ENCODE measurements at places on chromosomes 7 and 10.

DNA sequence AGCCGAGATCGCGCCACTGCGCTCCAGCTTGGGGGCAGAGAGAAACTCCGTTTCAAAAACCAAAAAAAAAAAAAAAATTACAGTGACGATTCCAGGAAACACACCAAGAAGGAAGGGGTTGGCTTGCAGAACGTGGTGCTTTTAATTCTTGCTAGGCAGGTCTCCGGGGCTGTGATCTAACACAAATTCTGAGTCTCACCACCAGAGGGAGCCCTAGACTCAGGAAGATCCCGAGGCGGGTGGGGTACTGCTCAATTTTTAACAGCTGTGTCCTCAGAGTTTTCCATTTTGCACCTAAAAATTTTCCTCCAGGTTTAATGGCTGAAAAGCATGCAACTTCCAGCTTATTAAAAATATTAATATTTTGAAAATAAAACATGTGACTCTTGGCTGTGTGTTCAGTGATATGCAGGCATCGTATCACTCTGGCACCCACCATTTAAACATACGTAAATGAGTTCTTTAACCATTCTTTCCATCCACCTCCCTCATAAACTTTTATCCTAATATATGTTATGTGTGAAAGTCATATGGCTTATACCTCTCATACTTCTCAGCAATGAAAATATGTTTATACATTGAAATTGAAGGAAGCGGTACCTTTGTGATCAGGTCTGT, 26.5 kb upstream of the NUB1 start:
- DNase-seq: peak; percentile 72

GRCh38 chr7:80563561-80564327, 51.9 kb upstream of the GNAT3 start:
- DNase-seq: no peak

- DNase-seq: no peak
Measured at GRCh38 chr7:33882040-33882837, 23.1 kb upstream of the BMPER start.

DNA sequence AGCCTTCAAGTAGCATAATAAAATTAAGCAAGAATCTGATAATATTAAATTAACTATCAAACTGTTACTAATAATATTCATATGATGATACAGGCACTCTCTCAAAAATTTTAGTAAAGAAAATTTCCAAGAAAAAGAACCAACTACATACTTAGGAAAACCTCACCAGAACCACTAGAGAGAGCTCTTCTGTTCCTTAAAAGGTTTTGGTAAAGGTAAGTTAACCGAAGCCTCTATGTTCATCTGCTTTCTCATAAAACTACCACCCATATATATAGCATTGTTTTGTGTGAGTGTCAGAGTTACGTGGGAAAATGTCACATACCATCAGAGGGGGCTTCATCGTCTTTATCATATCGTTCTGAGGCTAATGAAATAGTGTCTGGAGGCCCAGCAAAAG, 20.7 kb downstream of the SKAP2 start:
- DNase-seq: no peak

- DNase-seq: no peak
Measured at GRCh38 chr7:26343320-26343832, 51.7 kb downstream of the SNX10 start.

DNA sequence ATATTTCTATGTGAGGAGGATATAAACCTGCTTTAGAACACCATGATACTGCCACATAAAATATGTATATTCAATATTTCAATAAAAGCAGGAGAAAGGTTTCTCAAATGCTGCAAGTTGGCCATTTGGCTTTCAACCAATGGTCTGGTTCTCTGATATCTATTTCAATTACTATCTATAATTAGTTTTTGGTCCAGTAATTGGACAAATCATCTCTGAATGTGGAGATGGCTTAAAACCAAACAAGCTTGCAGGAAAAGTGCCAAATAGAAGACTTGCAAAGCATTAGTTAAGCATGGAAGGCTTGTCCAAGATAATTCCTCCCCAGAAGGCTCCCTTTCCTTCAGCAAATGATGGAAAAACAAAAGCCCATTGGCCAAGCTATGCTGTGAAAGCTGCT, 140.1 kb downstream of the CPEB3 start:
- no peak for DNase-seq

DNA sequence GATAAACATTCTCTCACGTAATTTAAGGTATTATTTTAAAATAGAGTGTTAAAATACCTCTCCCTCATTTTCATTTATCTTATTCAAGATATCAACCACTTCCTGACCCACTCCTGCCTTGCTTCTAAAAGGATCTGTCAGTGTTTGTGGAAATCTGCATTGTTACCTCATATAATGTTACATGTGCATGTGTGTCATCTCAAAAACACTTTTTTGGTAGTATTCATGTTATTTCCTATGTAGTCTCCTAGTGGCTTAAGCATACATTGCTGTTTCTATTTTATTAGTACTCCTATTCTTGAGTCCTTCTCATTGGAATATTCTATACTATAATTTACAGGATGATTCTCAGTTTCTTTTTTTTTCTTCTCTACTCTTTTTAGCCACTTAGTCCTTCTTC, 1360.7 kb upstream of the CELF2 start:
- DNase-seq: no peak

DNA sequence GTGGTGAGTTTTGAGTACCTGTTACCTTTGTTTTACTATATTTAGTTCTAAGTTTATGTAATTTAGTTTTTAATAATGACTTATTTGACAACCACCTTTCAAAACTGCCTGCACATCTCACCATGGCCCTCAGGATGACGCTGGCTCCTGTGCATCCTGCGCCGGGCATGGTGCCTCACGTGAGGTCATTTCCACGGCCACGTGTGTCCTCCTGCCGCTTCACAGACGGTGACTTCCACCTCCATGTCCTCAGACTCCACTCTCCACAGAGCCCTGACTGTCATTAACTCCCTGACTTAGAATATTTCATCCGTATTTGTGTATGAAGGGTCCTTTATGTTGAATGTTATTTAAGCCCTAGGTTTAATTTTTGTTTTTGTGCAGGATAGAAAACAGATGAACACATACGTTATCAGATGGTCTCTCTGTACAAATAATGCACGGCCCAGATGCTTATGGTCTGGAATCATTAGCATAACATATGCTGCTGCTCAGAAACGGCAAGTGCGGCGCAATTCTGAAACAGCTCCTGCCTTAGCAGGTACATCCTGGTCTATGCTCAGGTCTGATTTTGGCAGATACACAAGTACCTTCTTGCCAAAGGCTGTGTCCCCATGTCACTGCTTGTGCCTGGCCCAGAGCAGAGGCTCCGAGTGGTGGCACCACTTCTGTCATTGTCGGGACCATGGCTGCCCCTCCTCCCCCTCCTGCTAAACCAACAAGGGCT, 155.8 kb downstream of the WDR37 start:
- DNase-seq: no peak

- no peak for DNase-seq
Measured at GRCh38 chr10:103897241-103897774, 20.7 kb downstream of the STN1 start.

- no peak for DNase-seq
Measured at GRCh38 chr7:135167365-135167917, 3.1 kb downstream of the CYREN start.

DNA sequence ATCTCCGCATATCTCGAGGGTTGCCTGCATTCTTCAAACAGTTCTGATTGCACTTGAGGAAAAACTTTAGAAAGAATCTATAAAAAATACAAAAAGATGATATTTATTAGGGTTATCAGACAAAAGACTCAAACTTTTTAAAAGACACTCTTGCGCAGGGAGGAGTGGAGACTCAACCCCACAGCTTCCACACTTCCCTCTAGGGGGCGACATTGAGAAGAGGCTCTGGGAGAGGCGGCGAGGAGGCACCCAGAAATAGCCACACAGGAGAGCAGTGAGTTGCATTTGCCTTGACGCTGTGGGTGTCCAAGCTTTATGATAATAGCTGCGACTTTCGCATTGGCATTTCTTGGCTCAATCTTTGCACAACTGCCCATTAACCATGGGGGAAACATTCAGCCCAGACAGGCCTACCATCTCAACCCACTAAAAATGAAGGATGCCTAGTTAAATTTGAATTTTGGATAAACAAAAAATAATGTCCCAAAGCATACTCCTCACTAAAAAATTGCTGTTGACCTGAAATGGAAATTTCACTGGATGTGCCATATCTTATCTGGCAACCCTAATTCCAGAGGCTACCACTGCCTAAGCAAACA, 86.2 kb downstream of the EBF3 start:
- DNase-seq: no peak

DNA sequence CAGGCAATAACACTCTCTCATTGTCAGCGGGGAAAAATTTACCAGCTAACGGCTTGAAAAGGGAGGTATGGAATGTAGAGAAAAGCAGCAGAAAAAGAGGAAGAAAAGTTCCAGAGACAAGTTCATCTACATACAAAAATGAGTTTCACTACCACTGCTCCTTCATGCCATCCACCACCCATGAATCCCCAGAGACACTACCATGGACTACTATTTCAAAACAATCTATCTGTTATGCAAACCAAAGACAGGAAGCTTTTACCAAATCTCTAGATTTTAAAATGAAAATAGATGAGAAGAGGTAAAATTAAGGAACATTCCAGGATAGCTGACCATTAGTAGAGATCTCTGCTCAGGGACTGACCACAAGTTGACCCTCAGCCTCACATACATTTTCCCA, 189.0 kb upstream of the GRM3 start:
- DNase-seq: no peak

GRCh38 chr10:9605231-9605630, 1412.4 kb upstream of the CELF2 start:
- DNase-seq: no peak

GRCh38 chr7:24178811-24179570, 105.0 kb upstream of the NPY start:
- DNase-seq: no peak

GRCh38 chr10:49299816-49300139, 808 bp downstream of the C10orf71 start:
- DNase-seq: no peak

DNA sequence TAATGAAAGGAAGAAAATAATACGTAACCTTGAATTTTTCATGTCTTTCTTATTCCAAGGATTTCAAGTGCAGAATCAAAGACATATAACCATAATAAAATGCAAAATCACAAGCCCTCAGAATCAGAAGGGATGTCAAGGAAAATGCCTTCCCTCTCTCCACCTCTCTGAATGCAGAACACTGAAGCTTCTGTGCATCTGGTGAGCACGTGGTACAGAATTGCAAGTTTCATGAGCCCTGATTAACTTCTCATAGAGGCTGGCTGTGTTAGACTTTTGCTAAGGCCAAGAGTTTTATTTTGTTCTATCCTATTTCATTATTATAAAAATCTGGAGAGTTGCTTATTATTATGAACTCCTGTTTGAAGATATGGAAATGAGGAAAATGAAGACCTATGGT, 533.7 kb upstream of the POM121L12 start:
- DNase-seq: no peak

DNA sequence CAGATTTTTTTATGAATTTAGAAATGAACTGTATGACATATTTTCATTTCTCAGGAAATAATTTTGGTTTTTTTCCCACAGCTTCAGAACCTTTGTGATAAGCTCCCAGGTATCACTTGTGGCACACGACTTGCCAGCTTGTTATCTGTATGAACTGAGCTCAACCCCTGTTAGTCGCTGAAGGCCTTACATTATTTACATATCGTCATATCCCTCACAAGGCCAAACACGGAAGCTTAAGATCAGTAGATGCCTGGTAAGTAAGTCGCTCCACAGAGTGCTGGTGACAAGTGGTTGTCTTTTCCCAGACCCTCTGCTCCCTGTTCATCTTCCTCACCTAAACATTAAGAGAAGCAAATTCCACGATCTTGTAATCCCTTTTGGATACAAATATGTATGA, 55.2 kb downstream of the RAPGEF5 start:
- DNase-seq: no peak

DNA sequence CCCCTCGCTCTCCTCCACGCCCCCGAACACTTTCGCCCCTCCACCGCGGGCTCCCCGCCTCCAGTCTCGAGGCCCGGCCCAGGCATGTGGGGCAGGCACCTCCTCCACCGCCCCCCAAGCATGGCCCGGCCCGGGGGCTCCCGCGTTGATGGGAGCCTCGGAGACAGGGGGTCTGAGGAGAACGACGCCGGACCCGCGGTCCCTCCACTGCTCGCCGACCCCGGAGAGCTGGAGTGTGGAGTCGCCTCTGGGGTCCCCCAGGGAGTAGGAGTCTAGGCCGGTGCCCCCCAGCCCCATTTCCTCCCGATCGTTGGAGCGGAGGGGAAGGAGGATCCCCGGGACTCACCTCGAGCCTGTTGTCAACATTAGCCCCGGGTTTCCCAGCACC, 206 bp downstream of the UPF2 start:
- DNase-seq: peak; percentile 39

DNA sequence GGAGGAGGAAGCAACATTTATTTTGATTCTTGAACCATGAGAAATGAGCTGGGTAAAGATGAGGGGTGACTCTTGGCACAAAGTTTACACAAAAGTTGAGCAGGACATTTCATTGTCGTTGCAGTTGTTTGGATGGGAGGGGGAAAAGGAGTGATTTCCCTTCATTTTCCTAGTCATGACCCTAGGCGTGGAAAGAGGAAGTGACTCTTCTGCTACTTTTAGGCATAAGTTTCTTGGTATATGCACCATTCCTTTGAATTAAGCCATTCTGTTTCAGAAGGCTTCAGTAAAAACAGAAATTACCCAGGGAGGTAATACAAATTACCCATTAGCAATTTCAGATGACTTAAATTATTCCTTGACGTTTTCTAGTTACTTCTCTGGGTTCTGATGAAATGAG, 113.9 kb upstream of the FAM171A1 start:
- no peak for DNase-seq

GRCh38 chr10:3185386-3185785, 12.8 kb upstream of the PITRM1 start:
- DNase-seq: no peak

DNA sequence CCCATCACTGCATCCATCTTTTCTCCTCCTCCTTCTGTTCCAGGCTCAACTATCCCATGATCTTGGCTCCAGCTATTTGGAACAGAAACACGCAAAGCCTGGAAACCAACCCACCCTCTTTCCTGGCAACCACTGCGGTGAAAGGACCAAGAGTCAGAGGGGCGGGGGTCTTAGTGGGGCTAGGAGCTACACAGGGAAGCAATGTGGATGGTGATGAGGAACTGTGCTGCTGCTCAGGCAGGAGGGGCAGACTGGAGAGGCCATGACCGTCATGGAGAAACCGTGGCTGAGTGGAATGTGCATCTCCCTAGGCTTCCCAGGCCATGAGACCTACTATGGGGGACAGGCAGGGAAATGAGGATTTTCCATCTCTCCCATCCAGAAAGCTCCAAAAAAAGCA, 25.6 kb downstream of the PLAC9 start:
- no peak for DNase-seq

DNA sequence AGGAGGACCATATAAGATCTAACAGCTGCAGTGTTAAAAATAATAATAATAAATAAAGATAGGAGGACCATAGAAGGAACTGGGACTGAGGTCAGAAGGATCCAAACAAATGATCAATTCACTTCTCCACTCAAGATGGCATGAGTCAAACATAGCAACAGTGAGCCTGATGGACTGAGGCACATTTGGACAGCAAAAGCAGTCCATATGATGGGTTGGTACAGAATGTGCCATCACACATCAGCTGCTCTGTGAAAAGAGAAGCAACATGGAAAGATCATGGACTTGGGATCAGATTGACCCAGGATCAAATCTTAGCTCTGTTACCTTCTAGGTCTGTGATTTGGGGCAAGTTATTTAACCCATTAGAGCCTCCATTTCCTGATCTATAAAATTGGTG, 188.9 kb upstream of the KMT2E start:
- DNase-seq: no peak

Measured in stimulated activated CD4-positive, alpha-beta T cell treated with anti-CD3 and anti-CD28 coated beads, TNF-alpha, amount 100 ng/mL, for 4 hours (primary cell).